ENCODE measurements at places on chromosomes 3 and 15.

- DNase-seq, result no peak
Measured at GRCh38 chr3:28726840-28727239, 378.2 kb upstream of the AZI2 start.

DNA sequence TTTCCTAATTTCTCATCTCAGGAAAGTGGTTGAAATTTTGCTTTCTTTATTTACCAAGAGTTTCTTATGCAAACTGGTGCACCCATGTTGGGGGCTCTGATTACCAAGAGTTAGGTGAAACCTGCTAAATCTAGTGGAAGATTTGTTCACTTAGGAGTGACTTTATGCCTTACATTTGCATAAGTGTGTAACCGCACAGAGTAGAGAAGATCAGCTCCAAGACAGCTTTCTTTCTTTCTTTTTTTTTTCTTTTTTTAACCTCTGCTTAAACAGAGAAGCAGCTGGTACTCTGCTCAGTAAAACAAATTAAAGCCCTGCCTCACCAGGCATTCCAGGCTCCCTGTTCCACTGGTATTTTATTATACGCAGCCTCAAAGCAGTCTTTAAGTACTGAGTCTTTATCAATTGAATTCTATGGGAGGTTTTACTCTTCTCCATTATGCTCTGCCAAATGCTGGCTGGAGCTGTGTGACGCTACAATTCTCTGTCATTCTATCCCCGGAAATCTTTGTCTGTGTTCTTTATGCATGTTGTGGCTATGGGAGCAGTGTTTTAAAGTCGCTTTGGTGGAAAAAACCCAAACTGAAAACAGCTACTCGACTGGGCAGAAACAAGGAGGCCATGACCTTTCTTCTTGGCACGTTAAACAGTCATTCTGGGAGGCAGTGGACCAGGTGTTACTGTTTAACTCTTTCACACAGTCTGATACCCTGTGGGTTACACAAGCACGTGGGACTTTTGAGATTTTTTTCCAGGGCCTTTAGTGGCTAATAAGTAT, 55.2 kb upstream of the GBE1 start:
- DNase-seq, result no peak

DNA sequence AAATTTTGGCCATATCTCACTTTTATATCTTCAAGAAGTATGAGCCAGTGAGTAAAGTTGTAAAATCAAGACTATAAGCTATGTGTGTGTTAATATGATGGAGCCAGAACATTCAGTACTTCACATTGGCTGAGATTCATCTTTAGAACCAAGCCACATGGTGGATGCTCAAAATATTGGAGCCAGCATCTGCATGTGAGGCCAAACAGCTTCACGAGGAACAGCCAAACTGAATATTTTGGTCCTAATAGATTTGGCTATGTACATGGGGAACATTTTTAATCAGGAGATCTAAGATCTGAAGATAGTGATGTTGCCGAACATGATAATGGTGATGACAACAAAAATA, 1089.8 kb downstream of the TUSC7 start:
- DNase-seq, result no peak

DNA sequence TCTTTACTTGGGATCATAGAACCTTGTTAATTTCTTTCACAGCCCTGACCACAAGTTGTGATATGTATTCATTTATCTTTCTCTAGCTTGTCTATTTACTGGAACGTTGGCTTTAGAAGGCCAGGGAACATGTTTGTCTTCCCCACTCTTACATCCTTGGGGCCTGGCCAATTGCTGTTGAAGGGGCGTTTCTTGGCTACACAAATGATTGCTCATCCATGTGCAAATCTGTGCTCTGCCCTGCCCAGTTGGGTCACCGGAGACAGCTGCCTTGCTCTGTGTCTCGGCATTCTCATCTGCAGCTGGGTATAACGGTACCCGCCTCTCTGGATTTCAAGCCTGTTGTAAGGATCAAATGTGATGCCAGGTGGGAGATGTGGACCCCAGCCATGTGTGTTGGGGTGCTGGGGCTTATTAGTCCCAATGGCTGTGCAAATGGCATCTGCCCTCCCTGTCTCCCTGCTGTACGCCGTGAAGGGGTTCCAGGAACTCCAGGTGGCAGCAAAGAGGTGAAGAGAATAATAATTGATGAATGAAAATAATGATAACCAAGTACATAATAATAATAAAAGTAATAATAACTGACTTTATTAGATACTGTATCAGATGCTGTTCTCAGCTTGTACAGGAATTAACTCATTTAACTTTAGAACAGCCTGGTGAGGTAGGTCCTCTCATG, 24.0 kb upstream of the TLE3 start:
- DNase-seq, result no peak

GRCh38 chr3:58639842-58640241, 26.7 kb downstream of the FAM3D start:
- DNase-seq, result no peak

- no peak for DNase-seq
Measured at GRCh38 chr3:98657457-98657856, 64.0 kb upstream of the CPOX start.

- no peak for DNase-seq
Measured at GRCh38 chr3:111749171-111750170, 109.6 kb upstream of the PHLDB2 start.

Measured in activated CD8-positive, alpha-beta memory T cell treated with anti-CD3 and anti-CD28 coated beads for 1 hour (primary cell).